ENCODE measurements at places on chromosomes 1 and 21. TPM values are rescaled to one million over a fixed set of nuclear protein-coding genes. Genes with fewer than 3 reads are reported as not detected.

Gene PPFIA4
- total RNA-seq, result 11.6 TPM

Gene RIPPLY3
- 5.1 TPM for total RNA-seq

Gene CRYBG2
- total RNA-seq, result 2.8 TPM

Gene LCE1B
- not detected for total RNA-seq

Gene CEP104
- 18.3 TPM for total RNA-seq

Gene LCE1A
- total RNA-seq, result not detected

Gene KCNJ9
- not detected for total RNA-seq

Gene CLEC20A
- total RNA-seq, result not detected

Gene ZNF644
- total RNA-seq, result 26.2 TPM

Gene TCEA3
- 3.1 TPM for total RNA-seq

Gene FCRL6
- not detected for total RNA-seq

Gene LCE2B
- not detected for total RNA-seq

Gene RRP15
- total RNA-seq, result 8.1 TPM

Gene SPATA1
- 0.23 TPM for total RNA-seq

Gene GJC2
- total RNA-seq, result 0.14 TPM

Gene S100A7A
- total RNA-seq, result not detected

Gene DENND2D
- total RNA-seq, result 8.1 TPM

Gene CACNA1S
- total RNA-seq, result not detected

Gene HRNR
- not detected for total RNA-seq

Gene GRIK3
- not detected for total RNA-seq

Gene DCST1
- total RNA-seq, result not detected

Gene RGS13
- not detected for total RNA-seq

Gene TTC24
- not detected for total RNA-seq

Gene TLCD4
- 5.4 TPM for total RNA-seq

Gene IL20
- not detected for total RNA-seq

Gene MAPKAPK2
- 57.9 TPM for total RNA-seq

Gene SPRR2A
- total RNA-seq, result 1.8 TPM

Gene MPZL1
- 43.0 TPM for total RNA-seq

Gene FCMR
- total RNA-seq, result 0.65 TPM

Gene DNASE2B
- not detected for total RNA-seq

Gene LCE2A
- total RNA-seq, result not detected

Gene ASCL5
- not detected for total RNA-seq

Gene CHRNB2
- total RNA-seq, result 0.07 TPM

Gene C1QC
- total RNA-seq, result not detected

Gene ACP6
- total RNA-seq, result 6.9 TPM

Gene SLC25A34
- 0.75 TPM for total RNA-seq

Gene ELAPOR1
- total RNA-seq, result 0.29 TPM

Gene ERO1B
- total RNA-seq, result 3.3 TPM

Data from epithelial cell of proximal tubule (primary cell).